ENCODE measurements at places on chromosomes 5 and 9. TPM values are rescaled to one million over a fixed set of nuclear protein-coding genes. Genes with fewer than 3 reads are reported as not detected.
A peak's percentile ranks its signal among the peaks of the same experiment; 100 is the strongest.

The ANKRD33B gene
- 10.0 TPM for total RNA-seq

The HSD17B3 gene
- total RNA-seq = not detected

The CCL28 gene
- 7.6 TPM for total RNA-seq

The GRM6 gene
- not detected for total RNA-seq

DNA sequence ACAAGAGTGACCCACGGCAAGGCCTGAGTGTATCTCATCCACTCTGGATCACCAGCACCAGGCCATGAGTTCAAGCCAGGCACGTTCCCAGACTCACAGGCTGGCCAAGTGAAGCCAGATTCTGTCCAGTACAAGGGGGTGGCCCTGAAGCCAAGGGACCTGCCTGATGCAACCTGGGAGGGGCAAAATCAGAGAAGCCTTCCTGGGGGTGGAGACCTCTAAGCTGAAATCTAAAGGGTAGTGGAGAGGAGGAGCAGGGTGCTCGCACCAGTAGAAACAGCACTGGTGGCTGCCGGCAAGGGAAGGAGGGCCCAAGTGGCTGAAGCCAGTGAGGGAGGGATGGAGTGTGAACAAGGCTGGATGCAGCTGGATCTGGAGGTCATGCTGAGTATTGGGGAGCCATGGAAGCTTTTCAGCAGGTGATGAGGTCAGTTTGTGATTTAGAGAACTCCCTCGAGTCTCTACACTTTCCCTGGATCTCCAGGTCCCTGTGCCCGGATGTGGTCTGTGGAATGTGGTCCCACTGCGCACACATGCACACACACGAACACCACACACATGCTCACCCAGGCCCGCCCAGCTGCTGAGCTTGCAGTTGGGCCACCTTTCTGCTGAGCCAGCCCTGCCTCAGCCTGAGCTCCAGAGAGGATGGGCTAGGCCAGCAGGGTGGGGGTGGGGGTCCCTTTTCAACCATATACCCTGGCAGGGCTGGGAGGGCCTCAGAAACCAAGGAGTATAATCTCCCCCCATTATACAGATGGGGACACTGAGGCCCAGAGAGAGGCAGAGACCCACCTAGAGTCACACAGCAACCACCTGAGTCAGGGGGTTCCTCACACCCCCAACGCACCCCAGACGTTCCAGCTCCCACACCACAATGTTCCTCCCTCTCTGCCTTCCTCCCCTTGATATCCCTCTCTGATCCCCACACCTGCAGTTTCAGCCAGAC is 1.6 kb downstream of the PIP5KL1 start:
- peaks cover 3% of the 10 kb centered on the region for H3K27me3 ChIP-seq
- peak overlapping the region; percentile 10 for H3K4me3 ChIP-seq
- no peak for DNase-seq
- H3K4me1 ChIP-seq = peaks cover 22% of the 10 kb centered on the region
- no peak overlapping the region for H3K27ac ChIP-seq

DNA sequence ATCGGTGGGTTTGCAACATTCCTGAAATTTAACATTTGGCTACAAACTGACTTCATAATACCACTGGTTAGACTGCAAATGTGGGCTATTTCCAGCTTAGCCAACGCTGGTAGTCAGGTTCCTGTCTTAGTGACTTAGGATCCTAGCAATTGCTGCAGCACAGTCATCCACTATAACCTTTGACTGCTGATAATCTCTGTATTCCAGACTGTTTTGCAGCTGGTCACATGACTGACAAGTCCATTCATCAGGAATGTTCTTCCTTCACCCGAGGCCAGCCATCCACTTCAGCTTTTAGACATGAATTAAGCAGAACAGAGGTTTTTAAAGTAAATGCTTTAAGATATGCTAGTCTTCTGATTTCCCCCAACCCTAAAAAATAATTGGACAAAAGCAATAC is 425.9 kb upstream of the MPDZ start:
- H3K36me3 ChIP-seq = no peaks in the 10 kb centered on the region
- H3K27ac ChIP-seq = no peak overlapping the region
- no peak for DNase-seq
- H3K4me3 ChIP-seq = no peak overlapping the region

DNA sequence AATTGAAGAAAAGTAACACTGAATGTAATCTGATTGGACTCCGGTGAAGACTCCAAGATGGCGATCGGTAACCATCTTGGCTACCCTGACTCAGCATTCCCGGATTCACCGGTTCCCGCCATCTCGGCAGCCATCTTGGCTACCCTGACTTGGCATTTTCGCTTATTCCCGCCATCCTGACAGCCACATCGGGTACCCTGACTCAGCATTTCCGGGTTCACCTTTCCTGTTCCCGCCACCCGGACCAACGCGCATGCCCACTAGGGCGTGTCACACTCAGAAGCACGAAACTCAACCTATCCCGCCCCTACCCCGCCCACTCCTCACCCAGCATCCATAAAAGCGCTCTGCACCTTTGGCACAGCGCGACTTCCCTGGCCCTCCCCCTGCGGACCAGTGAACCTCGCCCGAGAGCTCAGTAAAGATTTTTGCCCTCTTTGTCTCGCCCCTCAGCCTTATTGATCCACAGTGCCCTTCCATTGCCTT is 17.2 kb downstream of the SPTLC1 start:
- no peaks in the 10 kb centered on the region for H3K27me3 ChIP-seq
- H3K4me1 ChIP-seq = peaks cover 37% of the 10 kb centered on the region
- DNase-seq = peak; percentile 58
- peak overlapping the region; percentile 42 for H3K27ac ChIP-seq
- peaks cover 36% of the 10 kb centered on the region for H3K36me3 ChIP-seq
- no peak overlapping the region for H3K4me3 ChIP-seq

DNA sequence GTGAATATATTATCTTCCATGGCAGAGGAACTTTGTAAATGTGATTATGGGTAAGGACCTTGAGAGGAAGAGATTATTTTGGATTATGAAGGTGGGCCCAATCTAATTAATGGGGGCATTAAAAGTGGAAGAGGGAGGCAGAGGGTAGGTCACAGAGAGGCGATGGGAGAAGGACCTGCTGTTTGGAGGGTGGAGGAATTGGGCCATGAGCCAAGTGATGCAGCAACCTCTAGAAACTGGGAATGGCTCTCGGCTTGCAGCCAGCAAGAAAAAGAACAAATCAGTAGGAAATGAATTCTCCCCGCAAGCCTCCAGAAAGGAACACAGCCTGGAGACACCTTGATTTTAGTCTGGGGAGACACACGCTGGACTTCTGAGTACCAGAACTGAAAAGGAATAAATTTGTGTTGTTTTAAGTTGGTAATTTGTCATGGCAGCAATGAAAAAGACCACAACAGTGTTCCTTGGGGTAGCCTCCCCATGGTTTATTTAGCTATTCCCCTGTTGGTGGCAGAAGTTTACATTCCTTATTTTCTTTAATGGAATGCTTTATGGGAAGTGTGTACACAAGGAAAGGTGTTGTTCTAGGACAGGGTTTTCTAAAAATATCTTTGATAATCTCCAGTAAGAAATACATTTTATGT is 103.6 kb downstream of the HSPA4 start:
- no peak for DNase-seq
- no peak overlapping the region for H3K4me3 ChIP-seq
- H3K36me3 ChIP-seq = no peaks in the 10 kb centered on the region
- no peak overlapping the region for H3K27ac ChIP-seq
- no peaks in the 10 kb centered on the region for H3K27me3 ChIP-seq

DNA sequence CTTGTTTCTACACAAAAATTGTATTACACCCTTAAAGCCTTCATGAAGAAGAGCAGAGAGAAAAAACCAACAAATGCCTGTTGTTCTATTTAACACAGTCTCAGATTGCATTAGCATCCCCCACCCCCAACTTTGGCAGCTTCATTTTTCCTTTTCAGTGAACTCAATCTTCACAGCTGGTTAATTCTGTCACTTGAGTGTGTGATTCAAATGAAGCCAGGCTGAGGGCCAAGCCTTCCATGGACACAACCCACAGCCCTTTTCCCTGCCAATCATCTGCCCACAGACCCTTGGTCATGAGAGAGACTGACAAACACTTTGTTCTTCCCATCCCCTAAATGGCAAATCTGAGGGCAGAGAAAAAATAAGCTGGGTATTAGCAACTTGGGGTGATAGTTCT is 217.5 kb upstream of the NMUR2 start:
- H3K4me1 ChIP-seq = no peaks in the 10 kb centered on the region
- no peak overlapping the region for H3K4me3 ChIP-seq
- no peaks in the 10 kb centered on the region for H3K36me3 ChIP-seq
- H3K27ac ChIP-seq = no peak overlapping the region
- H3K27me3 ChIP-seq = no peaks in the 10 kb centered on the region
- no peak for DNase-seq

DNA sequence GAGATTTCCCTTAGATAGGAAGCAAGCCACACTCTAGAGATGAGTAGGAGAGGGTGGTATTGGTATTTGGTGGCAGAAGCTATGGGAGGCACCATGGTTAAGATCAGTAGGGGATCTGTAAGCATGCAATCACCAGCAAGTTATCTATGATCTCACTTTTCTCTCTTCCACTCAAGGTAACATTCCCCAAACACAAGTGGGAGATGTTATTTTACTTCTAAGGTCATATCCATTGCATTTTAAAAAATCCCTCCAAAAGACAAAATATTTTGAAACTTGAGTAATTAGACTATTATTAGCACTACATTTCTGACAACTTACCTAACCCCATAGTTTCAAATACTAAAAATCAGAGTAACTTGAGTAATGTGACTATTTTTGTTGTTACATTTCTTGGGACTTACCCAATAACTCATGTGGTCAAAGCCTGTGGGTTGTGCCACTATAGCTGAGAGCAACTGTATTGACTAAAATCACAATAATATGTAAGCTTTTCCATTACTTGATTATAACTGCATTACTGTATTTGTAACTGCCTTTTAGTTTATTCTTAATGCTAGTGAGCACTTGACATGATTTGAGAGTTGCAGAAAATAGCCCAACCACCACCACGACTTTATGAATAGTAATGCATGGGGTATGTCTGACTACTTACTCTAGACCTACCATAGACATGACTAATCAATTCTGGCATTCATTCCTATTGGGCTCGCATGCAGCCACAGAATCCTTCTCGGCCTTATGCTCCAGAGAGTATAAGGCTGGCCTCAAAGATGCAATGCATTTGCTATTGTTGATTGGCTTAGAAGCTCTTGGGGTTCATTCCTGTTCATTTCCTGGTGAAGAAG is 264.7 kb downstream of the TRIM32 start:
- no peaks in the 10 kb centered on the region for H3K4me1 ChIP-seq
- H3K27me3 ChIP-seq = no peaks in the 10 kb centered on the region
- no peak overlapping the region for H3K27ac ChIP-seq
- DNase-seq = no peak
- H3K4me3 ChIP-seq = no peak overlapping the region
- no peaks in the 10 kb centered on the region for H3K36me3 ChIP-seq

DNA sequence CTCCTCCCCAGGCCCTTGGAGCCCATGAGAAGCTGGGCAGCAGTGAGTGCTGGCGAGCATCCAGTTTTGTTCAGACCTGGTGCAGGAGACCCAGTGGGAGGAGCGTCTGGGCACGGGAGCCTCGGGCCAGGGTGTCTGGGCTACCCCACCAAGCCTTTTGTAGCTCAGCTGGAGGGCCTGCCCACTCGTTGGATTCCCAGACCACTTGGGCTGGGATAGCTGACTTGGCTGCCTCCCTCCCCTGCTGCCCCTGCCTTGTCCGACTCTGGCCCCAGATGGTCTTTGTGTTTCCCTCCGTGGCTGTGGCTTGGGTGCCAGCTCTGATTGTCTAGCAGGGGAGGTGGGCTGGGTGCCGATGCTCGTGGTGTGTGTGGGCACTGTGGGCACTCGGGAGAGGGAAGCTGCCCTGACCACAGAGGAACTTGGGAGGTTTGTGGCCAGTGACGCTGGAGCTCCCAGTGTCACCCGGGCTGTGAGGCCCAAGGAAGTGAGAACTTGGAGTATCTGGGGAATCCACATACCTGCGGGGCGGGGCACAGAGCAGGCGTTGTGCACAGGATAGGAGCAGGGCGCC is 47.3 kb downstream of the WNK2 start:
- no peak for DNase-seq
- no peaks in the 10 kb centered on the region for H3K4me1 ChIP-seq
- peaks cover 9% of the 10 kb centered on the region for H3K27me3 ChIP-seq
- H3K27ac ChIP-seq = no peak overlapping the region
- H3K36me3 ChIP-seq = no peaks in the 10 kb centered on the region

GRCh38 chr5:168328814-168329213 is 37.4 kb downstream of the WWC1 start:
- no peaks in the 10 kb centered on the region for H3K36me3 ChIP-seq
- peaks cover 3% of the 10 kb centered on the region for H3K4me1 ChIP-seq
- peaks cover 5% of the 10 kb centered on the region for H3K27me3 ChIP-seq
- H3K4me3 ChIP-seq = no peak overlapping the region

GRCh38 chr9:76658510-76659231 is 105.6 kb upstream of the PCA3 start:
- no peak overlapping the region for H3K4me3 ChIP-seq
- H3K36me3 ChIP-seq = no peaks in the 10 kb centered on the region
- peaks cover 29% of the 10 kb centered on the region for H3K4me1 ChIP-seq
- peaks cover 1% of the 10 kb centered on the region for H3K27me3 ChIP-seq
- DNase-seq = no peak

DNA sequence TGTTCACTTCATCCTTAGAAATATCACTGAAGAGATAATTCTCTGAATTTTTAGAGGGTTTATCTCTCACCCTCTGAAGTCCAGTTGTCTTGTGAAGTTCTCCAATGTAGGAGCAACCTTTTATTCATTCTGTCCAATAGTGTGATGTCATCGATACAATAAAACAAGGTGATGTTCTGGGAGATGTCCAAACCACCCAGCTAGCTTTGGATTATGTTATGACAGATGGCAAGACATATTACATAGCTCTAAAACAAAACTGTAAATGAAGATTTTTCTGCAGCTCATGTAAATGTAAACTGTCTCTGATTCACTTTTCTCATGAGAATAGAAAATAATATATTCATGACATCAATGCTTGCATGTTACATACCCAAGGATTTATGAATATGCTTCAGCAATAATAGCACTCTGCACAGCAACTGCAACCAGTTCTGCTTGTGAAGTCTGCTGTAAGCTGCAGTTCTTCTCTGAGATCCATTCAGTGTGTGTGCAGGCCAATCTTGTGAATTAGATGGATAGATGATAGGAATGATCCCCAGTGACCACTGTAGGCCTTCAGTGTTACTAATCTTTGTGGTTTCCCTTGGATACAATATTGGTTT is 172.6 kb upstream of the CDH12 start:
- no peak overlapping the region for H3K4me3 ChIP-seq
- no peaks in the 10 kb centered on the region for H3K27me3 ChIP-seq
- no peak overlapping the region for H3K27ac ChIP-seq
- H3K36me3 ChIP-seq = no peaks in the 10 kb centered on the region

- H3K36me3 ChIP-seq = no peaks in the 10 kb centered on the region
- H3K27me3 ChIP-seq = no peaks in the 10 kb centered on the region
- no peaks in the 10 kb centered on the region for H3K4me1 ChIP-seq
- no peak overlapping the region for H3K4me3 ChIP-seq
- no peak overlapping the region for H3K27ac ChIP-seq
- no peak for DNase-seq
These were observed 252.9 kb downstream of the MAT2B start for GRCh38 chr5:163758283-163758711.
